ENCODE measurements at places on chromosomes 4 and X.

DNA sequence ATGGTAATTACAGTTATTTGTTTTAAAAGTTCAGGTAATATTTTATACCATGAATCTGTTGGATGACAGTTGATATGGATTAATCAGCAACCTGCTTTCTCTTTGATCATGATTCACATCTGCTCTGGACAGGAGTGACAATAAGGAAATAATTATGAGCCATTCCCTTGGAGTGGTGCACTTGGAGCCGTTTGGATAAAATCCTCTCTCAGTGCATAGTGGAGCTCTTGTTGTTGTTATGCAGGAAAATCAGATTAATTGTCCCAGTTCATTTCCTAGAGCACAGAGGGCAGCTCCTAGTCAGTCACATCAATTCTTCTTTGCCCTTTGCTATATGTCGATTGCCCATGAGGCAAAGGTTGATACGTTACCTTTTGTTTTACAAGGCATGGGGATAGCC lies 668.3 kb upstream of the NR3C2 start:
- DNase-seq = no peak

- peak; percentile 83 for DNase-seq
These were observed at the start of gene ARMCX1 for GRCh38 chrX:101550362-101550750. Gene ARMCX1 (plus strand): TSS chrX:101550547. CDS start chrX:101552931, 2,384 bp downstream.

GRCh38 chrX:41273638-41274037 lies 60.3 kb upstream of the DDX3X start:
- DNase-seq = no peak

- no peak for DNase-seq
These were observed 122.7 kb downstream of the CCNB3 start for GRCh38 chrX:50327235-50327634.

GRCh38 chrX:137684591-137684990 lies 118.7 kb downstream of the ZIC3 start:
- DNase-seq = no peak

DNA sequence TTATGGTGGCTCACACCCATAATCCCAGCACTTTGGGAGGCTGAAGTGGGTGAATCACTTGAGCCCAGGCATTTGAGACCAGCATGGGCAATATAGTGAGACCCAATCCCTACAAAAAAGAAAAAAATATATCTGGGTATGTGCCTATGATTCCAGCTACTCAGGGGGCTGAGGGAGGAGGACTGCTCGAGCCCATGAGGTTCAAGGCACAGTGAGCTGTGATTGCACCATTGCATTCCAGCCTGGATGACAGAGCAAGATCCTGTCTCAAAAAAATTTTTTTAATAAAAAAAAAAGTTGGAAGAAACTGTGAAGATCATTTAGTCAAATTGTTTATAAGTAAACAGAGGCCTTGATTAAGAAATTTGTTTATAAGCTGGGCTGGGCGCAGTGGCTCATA lies 39.7 kb downstream of the KLHL8 start:
- peak; percentile 23 for DNase-seq

DNA sequence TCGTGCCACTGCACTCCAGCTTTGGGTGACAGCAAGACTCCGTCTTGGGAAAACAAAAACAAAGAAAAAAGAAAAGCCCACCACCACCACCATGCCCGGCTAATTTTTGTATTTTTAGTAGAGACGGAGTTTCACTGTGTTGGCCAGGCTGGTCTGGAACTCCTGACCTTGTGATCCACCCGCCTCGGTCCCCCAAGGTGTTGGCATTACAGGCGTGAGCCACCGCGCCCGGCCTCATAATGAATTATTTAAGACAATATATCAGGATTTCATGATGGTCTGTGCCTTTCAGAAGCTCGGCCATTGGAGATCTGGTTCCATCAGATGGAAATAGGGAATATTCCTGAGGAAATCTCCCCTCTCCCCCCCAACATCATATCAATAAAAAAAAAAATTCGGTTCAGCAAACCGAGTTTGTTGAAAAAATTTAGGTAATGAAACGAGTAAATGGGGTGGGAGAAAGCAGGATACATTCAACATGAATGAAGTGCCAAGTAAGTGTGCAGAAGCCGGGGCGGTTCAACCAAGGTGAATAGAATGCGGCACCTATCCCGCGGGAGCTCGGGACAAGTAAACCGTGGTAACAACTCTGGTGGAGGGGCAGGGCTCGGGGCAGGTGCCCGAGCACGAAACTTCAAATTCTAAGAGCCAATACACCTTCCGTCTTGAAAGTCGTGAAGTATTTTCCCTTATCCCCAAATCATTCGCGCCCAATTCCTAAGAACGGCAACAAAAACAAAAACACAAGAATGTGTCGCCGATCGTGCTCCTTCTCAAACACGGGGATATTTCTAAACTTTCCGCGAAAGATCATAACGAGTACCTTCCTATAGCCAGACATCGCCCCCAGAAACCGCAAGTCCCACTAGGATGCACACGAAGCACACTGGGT lies 773 bp upstream of the TXLNG start:
- no peak for DNase-seq

DNA sequence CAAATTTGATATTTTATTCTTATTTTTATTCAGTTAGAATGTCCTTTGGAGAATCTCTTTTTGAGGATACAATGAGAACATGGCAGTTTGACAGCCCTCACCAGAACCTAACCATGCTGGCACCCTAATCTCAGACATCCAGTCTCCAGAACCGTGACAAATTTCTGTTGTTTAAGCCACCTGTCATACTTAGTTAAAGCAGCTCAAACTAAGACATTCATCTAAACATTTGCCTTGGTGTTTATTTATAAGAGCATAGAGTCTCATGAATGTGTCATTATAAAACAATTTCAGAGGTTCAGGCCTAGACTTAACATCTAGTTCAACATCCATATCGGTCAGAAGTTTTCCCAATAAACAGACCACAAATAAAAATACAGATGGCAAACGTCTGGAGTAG lies 125.1 kb upstream of the FUNDC1 start:
- no peak for DNase-seq

DNA sequence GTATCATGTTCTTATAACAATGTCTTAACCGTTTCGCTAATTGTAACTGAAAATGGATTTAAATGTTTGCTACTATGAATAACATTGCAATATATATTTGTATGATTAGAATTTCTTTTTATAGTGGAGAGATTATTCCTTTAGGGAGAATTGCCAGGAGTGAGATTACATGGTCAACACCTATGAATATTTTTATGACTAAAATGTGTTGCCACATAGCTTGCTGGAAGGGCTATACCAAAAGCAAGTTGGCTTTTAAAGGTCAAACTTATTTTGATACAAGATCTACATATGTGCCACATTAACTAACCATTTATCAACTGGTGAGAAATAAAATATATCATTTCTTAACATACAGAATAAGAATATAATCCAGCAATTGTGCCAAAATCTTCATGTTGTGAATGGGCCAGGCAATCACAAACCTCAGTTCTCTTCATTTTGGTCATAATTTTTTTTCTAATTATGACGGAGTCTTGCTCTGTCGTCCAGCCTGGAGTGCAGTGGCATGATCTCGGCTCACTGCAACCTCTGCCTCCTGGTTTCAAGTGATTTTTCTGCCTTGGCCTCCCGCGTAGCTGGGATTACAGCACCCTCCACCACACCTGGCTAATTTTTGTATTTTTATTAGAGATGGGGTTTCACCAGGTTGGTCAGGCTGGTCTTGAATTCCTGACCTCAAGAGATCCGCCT lies 10.0 kb upstream of the EGF start:
- DNase-seq = no peak

GRCh38 chrX:23248187-23248586 lies 86.5 kb upstream of the PTCHD1 start:
- DNase-seq = no peak

GRCh38 chr4:4614925-4615678 lies 73.3 kb upstream of the STX18 start:
- peak; percentile 93 for DNase-seq

DNA sequence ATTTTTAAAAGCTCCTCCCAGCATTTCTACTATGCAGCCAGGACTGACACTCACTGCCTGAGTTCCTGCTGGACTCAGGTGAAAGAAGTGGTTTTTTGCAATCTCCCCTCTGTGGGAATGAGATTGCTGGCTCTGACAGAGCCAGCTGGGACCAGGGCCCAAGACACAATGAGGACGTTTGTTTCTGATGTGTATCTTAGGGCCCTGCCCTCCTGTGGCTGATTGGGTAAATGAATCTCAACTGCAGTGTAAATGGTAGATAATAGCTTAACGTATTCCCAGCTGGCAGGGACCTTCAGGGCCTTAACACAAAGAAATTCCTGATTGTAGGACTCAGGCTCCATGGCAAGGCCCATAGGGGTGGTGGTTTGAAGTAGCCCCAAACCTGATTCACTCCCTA lies 85.8 kb upstream of the PRPS1 start:
- no peak for DNase-seq

- no peak for DNase-seq
These were observed 18.8 kb upstream of the VSIG1 start for GRCh38 chrX:108025954-108026600.

DNA sequence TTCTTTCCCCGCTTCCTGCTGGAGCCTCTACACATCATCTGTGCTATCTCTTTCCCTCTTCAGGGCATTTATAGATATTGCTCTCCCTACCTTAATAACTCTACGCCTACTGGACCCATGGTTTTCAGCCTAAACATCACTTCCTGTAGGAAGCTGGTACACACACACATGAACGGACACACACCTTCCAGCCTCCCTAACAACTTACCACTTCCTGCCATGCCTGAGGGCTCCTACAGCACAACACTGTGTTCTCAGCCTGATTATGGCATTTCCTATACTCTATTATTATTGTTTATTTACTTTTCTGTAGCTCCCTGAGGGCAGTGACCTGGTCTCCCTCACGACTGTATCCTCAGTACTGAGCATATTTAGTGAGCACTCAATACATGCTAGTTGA lies 163.6 kb upstream of the MAP3K15 start:
- no peak for DNase-seq

DNA sequence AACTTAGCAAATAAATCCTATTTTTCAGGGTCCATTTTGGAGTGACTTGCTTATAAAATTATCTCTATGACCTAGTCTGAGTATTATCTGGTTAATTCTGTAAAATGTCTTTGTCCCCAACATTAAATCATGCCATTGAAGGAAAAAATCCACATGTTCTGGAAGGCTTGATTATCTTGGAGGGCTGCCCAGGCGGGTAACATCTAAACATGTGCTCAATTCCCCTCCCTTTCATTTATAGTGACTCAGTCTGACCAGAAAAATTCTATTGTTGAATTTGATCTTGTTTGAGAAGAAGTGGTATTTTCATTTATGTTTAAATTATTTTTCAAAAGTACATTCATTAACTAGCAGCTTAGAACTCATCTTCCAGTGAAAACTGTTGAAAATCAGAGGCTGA lies 55.4 kb upstream of the SLC10A7 start:
- DNase-seq = peak; percentile 2

- DNase-seq = no peak
These were observed 61.8 kb downstream of the CLNK start for GRCh38 chr4:10622728-10623127.

- DNase-seq = no peak
These were observed 122.2 kb downstream of the CAMK2D start for GRCh38 chr4:113639326-113639725.

GRCh38 chr4:151942971-151943370 lies 182.2 kb upstream of the GATB start:
- DNase-seq = no peak

DNA sequence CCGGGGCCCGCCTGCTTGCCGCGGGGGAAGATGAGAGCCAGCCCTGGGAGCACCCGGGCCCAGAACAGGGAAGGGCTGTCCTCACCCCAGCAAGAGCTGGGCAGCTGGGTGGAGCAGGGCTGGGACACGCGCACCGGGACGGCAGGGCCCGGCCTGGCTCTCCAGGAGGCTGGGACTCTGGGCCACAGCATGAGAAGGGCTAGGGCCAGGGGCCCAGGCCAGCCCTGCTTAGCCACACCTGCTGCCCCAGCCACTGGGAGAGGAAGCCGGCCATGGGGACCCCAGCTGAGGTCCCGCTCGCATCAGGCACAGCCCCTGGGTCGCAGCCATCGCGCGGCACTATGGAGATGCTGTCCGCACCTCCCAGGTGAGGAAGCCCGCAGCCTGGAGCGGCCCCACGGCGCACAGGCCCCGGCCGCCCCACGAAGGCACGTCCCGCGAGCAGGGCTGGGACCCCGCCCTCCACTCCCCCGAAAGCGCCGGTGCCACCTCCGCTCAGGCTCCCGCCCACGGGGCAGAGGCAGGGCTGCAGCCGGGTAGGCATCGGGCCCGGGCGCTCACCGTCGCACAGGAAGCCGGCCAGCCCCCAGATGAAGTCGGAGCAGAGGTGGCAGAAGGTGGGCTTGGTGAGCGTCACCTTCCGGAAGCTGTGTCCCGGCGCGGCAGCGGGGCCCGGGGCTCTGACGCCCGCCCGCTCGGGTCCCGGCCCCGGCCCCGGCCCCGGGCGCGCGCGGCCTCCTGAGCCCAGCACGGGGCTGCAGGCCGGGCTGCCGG lies 531 bp downstream of the DGKQ start:
- no peak for DNase-seq

DNA sequence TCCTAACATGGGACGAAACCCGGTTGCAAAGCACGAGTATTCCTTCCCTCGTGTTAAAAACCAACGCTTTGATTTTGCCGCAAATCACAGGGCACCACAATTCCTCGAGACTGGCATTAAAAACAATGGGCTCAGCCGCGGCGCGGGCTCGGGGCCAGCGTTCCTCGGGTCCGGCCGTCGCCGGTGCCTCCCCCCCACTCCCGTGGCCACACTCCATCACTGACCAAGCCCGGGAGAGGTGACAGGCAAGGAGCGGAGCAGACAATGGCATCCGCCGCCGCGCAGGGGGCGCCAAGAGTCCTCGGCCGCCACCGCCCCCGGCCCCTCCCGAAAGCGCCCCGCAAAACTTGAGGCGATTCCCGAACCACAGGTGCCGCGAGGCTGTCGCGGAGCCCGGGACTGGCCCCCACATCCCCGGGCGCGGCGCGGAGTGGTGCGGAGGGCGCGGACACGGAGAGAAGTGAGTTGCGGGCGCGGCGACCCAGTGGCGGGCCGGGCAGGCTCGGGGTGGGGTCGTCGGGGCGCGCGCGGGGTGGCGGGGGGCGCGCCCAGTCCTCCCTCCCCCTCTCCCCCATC lies 445 bp downstream of the AP1S2 start:
- peak; percentile 1 for DNase-seq

DNA sequence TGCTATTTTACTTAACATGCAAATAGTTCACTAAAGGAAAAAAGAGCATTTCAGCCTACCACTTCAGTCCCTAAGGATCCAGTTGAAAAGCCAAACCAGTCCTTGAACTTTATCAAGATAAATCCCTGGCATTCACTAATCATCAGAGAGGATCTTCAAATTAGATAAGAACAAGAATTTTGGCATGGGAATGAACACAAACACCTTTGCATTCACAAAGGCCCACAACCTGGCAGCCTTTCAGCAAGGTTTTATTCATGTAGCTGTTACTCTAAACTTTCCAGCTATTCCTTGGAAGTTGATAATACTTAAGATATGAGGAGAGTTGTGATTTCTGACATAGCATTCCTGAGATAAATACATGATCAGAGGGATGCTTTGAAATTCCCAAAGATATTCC lies 193.4 kb downstream of the LRBA start:
- no peak for DNase-seq

- DNase-seq = peak; percentile 21
These were observed 87.1 kb upstream of the FAM9C start for GRCh38 chrX:13131396-13132137.

GRCh38 chrX:2696698-2697215 lies 5.7 kb downstream of the CD99 start:
- peak; percentile 90 for DNase-seq

- DNase-seq = no peak
These were observed 129.5 kb downstream of the PACRGL start for GRCh38 chr4:20829617-20830357.
